Upper lobe of left lung (tissue), 6 donors: ENCODE measurements at places on chromosomes 6 and 20.

DNA sequence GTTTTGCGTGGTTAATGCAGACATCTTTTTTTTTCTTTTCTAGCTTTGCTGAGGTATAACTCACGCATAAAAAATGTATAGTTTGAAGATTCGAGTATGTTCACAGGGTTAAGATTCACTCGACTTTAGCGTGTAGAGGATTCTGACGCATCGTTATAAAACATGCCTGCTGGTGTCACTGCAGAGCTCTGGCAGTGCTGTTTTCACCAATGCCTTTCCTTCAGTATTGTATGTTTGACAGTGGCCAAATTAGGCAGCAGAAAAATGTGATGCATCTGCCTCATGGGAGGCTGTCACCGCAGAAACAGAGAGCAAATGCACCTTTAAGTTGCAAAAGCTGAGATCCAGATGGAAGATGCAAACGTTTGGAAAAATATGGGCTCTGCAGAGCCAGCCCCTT lies 18.0 kb upstream of the SIRPB2 start:
- no peak overlapping the region for H3K27ac ChIP-seq
- DNase-seq: no peak
- no peaks in the 10 kb centered on the region for H3K36me3 ChIP-seq
- no peak overlapping the region for H3K4me3 ChIP-seq

DNA sequence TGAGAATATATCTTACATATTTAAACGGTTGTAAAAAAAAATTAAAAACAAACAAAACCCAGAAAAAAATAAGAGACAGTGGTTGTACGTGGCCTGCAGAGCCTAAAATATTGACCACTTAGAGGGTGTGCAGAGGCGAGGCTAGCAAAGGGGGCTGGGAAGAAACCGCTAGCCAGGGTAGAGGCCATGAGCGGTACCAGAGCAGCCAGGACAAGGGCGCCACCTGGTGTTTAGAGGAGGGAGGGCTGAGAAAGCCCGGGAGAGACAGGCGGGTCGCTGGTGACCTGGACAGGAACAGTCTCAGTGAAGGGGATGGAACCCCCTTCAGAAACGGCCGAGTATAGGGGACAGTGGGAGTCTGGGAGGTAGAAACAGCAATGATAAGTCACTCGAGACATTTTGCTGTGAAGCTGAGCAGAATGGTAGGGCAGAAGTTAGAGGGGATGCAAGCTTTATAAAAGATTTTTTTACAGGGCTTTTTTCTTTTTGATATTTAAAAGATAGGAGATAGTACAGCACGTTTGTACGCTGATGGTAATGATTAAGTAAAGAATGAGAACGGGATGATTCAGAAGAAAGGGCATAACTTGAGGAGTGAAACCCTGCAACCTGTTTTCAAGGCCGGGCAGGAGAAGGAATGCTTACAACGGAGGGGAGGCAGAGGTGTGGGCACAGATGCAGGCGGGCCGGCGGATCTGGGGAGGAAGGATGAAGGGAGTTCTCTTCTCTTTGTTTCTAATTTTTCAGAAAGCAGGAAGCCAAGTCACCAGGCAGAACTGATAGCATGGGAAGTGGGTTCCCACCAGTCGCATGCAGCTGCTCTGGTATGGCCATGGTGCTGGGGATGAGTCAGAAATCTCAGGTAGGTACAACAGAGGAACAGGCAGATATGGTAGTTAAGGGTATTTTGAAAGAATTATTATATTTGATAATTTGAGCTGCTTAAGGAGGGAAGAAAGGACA lies 76.2 kb downstream of the FAM229B start:
- no peaks in the 10 kb centered on the region for H3K4me1 ChIP-seq
- peak; percentile 68 for DNase-seq
- no peaks in the 10 kb centered on the region for H3K27me3 ChIP-seq
- H3K27ac ChIP-seq: no peak overlapping the region
- H3K36me3 ChIP-seq: no peaks in the 10 kb centered on the region

DNA sequence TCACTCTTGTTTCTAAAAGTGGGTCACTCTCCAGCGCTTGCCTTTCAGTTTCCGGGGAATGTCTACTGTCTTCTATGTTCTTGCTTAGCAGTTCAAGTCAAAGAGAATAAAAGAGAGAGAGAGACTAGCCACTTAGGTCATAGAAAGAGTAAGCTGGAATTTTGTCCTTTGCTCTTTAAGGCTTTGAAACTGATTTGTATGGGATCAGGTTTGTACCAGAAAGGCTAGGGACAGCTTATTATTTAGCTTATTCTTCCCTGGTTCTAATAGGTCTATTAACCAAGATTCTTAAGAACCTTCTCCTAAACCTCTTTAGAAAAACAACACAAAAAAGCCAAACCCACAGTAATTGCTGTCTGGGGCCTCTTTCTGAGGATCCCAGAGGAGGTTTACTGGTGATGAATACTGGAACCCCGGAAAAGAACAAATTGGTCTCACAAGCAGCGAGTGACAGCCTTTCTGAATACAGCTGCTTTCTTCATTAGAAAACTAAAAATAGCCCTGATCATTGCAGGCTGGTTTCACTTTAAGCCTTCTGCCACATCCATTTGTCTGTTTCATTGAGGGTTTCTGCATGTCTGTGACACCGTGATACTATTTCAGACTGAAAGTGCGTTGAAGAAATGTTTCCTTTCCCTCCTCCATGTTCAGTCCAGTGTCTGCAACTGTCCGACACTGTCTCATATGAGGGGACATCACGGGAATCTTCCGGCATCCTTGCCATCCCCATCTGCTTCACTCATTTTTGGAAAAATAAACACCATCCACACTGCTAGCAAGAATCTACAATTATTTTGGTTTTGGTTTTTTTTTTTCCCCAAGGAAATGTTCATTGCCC lies 75.1 kb upstream of the ATXN1 start:
- no peak overlapping the region for H3K27ac ChIP-seq
- H3K27me3 ChIP-seq: no peaks in the 10 kb centered on the region
- H3K36me3 ChIP-seq: no peaks in the 10 kb centered on the region

GRCh38 chr6:41683523-41684310 lies 45.4 kb downstream of the MDFI start:
- H3K4me3 ChIP-seq: no peak overlapping the region
- no peaks in the 10 kb centered on the region for H3K27me3 ChIP-seq
- peaks cover 12% of the 10 kb centered on the region for H3K36me3 ChIP-seq
